ENCODE measurements at places on chromosomes 5 and 9.

DNA sequence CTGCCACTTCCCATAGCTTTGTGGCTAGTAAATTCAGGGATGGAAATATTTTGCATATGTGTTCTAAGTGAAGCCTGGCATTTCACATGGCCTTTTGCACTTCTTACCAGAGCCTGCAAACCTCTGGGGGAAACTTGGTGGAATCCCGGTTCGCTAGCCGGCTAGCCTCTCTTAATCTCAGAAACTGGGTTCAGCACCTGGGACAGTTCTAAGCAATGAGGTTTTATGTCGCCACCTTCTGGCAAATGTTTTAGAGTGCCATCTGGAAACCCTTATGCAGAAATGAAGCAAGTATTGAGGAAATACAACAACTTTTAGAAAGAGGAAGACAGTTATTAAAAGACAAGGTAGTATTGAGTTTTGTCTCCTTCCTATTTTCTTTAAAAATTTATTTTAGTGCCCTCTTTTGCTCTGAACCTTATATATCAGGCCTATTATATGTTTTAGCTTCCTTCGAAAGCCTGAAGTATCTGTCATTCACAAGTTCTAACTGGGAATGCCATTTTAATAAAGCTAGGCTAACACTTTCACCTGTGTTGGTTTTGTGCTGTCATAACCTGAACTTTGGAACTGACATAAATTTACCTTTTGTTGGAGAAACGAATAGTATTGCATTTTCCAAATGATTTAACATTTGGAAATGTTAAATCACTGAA, 963 bp upstream of the HTR1A start:
- no peak for DNase-seq

GRCh38 chr5:96743065-96743768, 64.5 kb downstream of the ERAP1 start:
- no peak for DNase-seq

- DNase-seq = no peak
These were observed 173.5 kb downstream of the FGF1 start for GRCh38 chr5:142512043-142513042.

DNA sequence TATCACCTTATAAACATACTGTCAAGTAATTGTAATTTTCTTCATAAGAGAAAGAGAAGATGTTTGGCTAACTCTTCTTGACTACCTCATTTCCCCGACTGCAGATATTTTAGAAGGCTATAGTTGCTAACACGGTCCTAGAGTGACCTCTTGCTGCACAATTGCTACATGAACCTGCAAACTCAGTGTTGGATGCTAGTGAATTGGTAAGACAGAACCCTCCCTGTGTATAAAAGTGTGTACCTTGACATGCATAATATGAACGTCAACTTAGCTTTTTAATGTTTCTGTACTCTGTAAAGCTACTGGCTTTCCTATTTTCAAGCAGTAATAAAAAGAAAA, 46.7 kb upstream of the CER1 start:
- DNase-seq = no peak

DNA sequence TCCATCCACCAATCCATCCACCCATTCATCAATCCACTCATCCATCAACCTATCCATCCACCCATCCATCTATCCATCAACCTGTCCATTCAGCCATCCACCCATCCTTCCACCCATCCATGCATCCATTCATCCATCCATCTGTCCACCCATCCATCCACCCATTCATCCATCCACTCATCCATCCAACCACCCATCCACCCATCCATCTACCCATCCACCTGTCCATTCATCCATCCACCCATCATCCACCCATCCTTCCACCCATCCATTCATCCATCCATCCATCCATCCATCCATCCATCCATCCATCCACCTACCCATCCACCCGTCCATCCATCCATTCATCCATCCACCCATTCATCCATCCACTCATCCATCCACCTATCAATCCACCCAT, 195.8 kb downstream of the NXNL2 start:
- DNase-seq = no peak

GRCh38 chr9:106960258-106960657, 97.3 kb downstream of the ZNF462 start:
- DNase-seq = no peak

- no peak for DNase-seq
These were observed 4.5 kb downstream of the ROR2 start for GRCh38 chr9:91945277-91946085.

DNA sequence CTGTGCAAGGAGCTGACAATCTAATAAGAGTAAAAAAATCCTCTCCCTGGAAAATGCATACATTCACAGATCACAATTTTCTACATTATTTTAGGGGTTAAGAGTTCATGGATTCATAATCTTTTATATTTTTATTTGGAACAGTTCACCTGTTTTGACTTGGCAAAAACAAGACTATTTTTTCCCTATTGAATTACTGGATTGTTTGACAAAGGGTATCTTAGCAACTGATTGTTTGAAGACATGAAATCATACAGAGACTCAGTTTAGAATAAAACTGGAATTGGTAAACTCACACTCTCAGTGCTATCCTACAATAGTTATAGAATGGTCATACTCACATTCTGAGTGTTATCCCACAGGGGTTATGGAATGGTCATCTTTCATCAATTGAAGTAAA, 358.2 kb upstream of the PTGER4 start:
- DNase-seq = no peak

DNA sequence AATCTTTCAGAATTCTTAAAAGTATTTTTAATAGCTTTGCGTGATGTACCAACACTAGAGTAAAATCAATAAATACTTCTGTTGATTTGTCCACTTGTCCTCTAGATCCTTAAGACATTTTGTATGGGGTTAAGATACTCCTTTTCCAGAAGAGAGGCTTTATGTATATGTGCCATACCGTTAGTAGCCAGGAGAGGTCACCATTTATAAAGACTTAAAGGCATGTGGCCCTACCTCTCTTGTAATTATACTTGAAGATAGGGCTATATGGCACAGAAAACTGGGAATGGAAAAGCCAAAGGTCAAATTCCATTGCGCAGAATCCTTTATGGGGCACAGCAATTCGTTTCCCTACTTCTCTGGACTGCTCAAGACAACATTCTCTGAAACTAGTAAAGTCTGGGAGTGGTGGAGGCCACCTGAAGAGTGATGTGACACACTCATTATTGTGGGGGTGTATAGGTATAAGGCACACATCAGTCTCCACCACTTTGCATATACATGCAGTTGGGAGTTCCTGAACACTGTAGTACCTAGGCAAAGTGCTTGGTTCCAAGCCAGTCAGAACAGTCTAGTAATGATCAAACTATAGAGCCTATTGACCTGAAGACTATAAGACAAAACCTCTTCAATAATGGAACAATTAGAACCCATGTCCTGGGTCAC, 140.1 kb upstream of the FBXL17 start:
- peak; percentile 39 for DNase-seq

GRCh38 chr9:130681769-130682420, 11.7 kb upstream of the EXOSC2 start:
- DNase-seq = no peak

GRCh38 chr9:36249189-36249588, 9.1 kb downstream of the GNE start:
- DNase-seq = no peak

DNA sequence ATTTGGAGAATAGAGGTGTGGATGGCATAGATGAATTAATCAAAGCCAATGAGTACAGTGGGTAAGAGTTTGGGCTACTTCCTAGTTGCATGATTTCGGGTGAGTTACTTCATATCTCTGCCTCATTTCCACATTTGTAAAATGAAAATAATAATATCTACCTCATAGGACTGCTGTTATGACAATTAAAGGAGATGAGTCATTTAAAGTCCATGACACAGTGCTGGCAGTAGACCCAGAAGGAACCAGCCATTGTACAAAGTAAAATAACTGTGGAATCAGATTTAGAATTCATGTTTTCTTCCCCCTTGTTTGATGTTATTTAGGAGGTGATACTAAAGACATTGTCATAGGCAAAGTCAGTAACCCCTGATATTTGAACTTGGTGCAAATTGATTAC, 139.5 kb upstream of the SLC27A6 start:
- DNase-seq = no peak

DNA sequence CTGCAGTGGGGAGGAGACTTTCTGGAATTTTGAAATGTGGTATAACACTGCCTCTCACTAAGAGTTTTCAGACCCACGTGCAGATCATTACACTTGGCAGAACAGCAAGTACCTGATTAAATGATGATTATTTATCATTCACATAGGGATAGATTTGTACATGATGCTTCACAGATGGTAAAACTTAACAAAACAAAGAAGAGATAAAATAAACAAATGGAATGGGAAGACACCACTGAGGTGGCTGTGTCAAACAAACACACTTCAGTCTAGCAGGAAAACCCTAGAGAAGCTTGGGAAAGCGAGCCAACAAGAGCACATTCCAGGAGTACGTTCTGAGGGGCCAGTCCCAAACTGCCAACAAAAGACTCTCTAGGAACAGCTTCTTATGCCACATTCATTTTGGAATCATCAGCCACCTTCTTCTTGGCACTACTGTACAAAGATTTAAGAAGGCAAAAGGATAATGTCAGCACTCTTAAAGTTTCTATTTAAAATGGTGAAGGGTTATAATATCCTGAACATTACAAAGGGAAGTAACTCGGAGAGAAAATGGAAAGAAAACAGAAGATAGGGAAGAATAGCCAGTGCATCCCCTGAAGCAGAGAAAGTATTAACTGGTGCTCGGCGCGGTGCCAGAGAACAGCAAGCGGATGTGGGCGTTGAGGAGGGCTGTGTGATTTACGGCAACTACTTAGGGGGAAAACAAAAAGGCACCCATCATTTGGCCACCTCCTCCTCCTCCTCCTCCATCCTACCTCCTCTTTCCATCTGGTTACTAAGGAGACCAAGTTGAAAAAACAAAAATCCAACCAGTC, 1.6 kb downstream of the MED27 start:
- peak; percentile 50 for DNase-seq

DNA sequence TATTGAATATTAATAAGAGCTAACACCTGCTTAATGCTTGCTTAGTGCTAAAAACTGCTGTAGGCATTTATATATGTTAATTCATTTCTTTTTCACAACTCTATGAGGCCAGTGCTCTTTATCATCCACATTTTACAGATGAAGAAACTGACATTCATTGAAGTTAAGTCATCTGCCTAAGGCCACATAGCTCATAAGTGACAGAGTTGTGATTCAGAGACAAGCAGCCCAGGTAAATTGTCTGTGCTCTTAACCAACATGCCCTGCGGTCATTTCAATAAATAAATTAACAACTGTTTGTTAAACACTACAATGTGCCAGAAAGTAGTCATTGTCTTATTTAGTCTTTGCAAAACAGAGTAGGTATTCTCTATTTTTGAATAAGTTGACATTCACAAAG, 1354.4 kb upstream of the C9orf72 start:
- no peak for DNase-seq

- DNase-seq = no peak
These were observed 153.8 kb downstream of the C9orf50 start for GRCh38 chr9:129467004-129467588.

GRCh38 chr5:56321236-56321881, 88.2 kb upstream of the ANKRD55 start:
- DNase-seq = no peak

GRCh38 chr5:91142819-91143218, 240.3 kb downstream of the ARRDC3 start:
- DNase-seq = no peak

- no peak for DNase-seq
These were observed 63.3 kb upstream of the FCN1 start for GRCh38 chr9:134980991-134981390.

GRCh38 chr5:139745132-139745799, 50.3 kb upstream of the PSD2 start:
- DNase-seq = no peak

DNA sequence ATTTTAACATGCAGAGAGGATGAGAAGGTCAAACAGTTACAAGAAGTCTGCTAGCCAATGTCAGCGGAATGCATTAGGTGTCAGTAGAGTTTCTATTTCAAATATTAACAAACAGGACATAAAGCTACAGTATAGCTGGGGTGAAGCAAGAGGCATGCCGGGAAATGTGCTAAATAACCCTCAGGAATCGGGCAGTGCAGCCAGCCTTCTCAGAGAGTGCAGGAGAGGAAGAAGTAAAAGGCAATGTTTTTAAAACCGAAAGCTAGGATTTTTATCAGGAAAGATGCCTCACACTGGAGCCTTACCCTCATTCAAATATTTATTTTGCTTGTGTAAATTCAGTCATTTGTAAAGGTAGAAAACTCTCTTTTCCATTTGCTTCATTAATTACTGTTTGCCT, 59.1 kb upstream of the SH3GL2 start:
- DNase-seq = no peak

DNA sequence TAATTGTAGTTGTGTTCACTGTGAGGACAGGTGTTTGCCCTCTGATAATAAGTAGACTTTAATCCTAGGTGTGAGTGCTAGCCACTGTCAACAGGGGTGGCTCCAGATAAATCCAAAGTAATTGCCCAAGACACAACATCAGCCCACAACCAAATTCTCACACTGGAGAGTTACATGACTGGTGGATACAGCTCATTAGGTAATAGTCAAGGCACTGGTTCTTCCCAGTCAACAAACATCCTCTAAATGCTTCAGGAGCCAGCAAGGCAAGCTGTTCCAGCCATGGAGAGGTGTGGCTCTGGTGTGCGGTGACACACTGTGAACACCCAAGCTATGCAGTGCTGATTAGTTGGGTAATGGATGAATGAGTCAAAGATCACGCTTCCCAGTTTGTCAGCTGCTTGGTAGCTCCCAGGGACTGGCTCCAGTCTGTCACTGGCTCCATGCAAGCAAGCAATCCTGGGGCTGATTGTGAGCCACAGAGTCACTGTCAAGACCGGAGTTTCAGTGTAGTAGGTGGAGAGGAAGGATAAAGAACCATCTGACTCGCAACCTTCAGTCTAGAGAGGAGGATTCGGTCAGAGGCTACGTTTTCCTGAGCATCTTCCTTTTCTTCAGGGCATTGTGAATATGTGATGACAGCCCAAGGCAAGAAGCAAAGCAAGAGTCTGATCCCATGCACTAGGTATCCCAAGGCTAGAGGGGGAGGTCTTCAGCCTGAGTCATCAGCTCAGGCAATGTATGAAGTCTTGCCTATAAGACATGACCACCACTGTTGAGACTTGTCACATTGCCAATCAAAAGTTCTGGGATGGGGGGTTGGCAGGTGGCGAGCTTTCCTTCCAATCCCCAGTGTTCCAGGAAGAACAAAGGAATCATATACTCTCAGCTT, 63.1 kb downstream of the UGCG start:
- no peak for DNase-seq

- DNase-seq = no peak
These were observed 21.4 kb downstream of the COL27A1 start for GRCh38 chr9:114176624-114177291.

DNA sequence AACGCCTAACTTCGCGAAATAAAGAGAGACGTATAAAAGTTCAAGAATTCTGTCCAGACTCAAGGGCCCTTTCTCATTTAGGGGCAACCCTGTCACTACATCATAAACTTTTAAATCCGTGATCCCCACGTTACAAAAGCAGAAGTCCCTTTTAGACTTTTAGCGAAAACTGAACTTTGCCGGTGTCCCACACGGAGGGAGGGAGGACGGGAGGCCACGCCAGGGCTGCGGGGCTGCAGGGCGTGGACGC, 515 bp upstream of the F2R start:
- peak; percentile 13 for DNase-seq

Data from CD4-positive, alpha-beta T cell treated with Interleukin-12 subunit alpha and Interleukin-12 subunit beta, for 1 hour (primary cell).